Left forelimb (tissue), 1 donor: ENCODE measurements at places on chromosomes 16 and 17.
A peak's percentile ranks its signal among the peaks of the same experiment; 100 is the strongest.

DNA sequence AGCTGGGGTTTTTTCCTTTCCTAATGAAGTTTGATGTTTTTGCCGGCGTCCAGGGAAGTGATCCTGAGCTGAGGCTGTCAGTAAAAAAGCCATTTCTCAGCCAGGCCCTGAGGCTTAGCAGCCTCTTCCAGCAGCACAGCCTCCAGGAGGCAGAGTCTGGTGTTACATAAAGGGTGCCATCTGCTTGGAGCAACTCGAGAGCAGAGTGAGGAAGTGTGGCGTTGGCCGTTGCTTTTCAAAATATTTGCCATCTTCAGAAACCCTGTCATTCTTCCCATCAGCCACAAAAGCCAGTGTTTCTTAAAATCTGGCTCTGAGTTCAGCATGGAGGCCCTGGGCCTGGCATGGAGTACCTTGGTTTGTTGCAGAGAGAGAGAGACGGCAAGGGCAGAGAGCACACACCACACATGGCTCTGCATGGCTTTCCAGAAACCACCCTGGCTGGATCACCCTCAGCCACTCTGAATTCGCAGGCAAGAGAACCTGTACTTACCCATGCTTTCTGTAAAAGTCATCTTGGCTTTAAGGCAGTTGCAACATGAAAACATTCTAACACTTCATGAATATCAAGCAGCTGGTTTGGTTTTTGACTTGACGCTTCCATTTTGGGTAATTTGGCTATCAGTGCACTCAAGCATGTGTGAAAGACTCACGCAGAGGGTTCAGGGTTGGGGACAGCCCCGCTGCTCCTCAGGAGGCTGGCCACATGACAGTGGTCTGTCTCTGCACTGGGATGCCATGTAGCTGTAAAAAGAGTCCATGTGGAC, 21.0 kb downstream of the PMM2 start:
- DNase-seq, result no peak

DNA sequence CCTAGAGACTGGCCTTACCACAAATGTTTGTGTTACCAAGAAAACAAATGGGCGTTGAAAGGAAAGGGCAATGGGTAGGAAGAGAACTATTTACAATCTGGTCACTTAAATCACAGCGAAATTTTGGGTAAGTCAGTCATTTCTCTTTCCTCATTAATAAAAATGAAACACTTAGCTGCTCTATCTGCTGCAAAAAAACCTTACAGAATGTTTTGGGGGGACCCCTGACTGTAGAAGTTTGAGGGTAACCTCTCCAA, 742 bp upstream of the NUTF2 start:
- DNase-seq, result no peak

DNA sequence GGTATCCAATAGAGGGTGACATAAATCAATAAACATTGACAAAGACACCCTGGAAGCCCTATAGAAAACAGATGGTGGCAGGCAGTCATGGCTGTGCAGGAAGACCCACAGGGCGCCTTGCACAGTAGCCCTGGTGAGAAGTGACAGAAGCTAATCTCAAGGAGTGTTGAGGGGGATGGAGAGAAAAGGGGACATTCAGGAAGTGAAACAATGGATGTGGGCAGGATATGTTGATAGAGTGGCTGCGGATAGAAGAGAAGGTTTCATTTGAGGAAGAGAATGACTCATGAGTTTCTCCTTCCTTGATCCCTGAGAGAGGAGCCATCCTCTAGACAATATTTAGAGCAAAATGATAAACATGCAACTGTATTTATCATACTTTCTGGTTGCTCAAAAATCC, 468.8 kb upstream of the HSBP1 start:
- DNase-seq, result no peak

DNA sequence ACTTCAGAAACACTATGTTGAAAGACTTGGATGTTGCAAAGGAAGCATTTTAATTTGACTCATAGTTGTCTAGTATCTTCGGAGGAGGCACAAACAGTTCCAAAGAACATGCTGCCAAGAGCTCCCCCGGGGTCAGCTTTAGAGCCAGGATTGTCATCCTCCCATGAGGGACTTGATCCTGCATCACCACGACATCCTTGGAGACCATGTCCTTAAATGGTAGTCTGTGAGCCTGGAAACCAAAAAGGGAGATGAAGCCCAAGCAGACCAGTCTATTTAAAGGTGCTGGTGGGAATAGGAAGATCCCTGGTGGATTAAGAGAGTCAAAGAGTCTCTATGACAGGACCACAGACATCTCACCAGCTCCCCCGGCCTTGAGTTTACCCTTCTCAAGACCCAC, 33.3 kb upstream of the DYNLRB2 start:
- DNase-seq, result no peak

DNA sequence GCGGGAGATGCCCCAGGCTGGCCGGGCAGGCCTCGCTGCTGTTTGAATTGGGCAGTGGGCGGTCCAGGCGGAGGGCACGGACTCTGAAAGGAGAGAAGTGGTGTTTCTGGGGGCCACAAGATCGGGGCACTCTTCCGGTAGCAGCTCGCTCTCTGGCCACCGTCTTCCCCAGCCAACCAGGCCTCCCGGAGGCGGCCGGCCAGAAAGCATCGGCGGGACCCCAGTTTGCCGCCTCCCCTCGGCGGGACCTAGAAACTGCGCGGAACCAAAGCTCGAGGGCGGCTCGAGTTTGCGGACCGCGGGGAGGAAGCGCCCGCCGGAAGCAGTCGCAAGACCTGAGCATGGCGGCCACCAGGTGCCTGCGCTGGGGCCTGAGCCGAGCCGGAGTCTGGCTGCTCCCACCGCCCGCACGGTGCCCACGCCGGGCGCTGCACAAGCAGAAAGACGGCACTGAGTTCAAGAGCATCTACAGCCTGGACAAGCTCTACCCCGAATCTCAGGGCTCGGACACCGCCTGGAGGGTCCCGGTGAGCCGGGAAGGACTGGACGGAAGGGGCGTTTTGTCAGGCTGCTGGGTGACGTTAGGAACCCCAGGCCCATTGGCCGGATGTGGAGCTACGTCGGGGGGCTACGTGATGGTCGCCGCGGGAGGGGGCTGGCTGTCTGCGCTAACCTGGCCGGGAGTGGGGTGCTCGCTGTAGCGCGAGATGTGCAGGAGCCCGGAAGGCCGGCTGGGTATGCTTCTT, at the start of gene MRPL58:
MRPL58 (plus strand) TSS at position 325 of the 746 bp plus-strand sequence; CDS start at position 342, 17 bp downstream.
- peak; percentile 93 for DNase-seq

GRCh38 chr16:27515874-27516353, 33.8 kb downstream of the GTF3C1 start:
- DNase-seq, result no peak
